ENCODE measurements at places on chromosomes 1 and 21. TPM values are rescaled to one million over a fixed set of nuclear protein-coding genes. Genes with fewer than 3 reads are reported as not detected.
A peak's percentile ranks its signal among the peaks of the same experiment; 100 is the strongest.

- peak; percentile 15 for DNase-seq
- H3K36me3 ChIP-seq = no peaks in the 10 kb centered on the region
Observed at GRCh38 chr21:44267655-44268142, 6.0 kb upstream of the DNMT3L start.

GRCh38 chr1:1761504-1762376 is 16.5 kb downstream of the NADK start:
- no peak overlapping the region for H3K27ac ChIP-seq
- no peak overlapping the region for H3K4me3 ChIP-seq
- H3K27me3 ChIP-seq = no peaks in the 10 kb centered on the region
- H3K36me3 ChIP-seq = no peaks in the 10 kb centered on the region
- peaks cover 33% of the 10 kb centered on the region for H3K4me1 ChIP-seq
- DNase-seq = no peak

DNA sequence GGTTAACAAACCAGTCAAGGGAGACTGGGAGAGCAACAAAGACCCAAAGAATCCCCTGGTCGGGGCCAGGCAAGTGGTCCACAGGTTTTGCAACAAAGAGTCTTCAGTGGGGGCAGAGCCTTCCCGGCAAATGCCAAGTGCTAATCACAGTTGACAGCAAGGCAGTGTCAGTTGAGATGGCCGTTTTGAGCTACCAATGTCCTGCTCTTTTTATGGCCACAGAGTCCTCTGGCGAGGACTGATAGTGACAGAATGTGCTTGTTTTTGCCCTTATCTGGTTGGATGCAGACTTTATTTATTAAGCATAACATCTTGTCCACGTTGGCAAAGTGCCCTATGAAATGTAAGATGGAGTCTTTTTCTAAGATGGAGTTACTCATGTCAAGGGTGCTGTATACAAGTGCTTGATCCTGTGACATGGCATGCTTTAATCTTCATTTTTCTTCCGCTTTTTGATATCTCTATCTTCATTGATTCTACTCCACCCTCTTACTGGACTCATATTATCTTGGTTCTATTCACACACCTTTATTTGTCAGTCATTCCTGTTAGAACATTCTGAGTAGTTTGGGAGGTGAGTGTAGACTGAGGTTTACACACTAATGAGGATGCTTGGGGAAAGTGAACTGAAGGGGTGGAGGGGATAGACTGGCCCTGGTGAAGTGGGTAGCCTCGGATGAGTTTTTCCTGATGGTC is 51.8 kb downstream of the KCNK1 start:
- no peak overlapping the region for H3K4me3 ChIP-seq
- no peaks in the 10 kb centered on the region for H3K27me3 ChIP-seq
- no peaks in the 10 kb centered on the region for H3K36me3 ChIP-seq

GRCh38 chr1:220336391-220337031 is 64.3 kb upstream of the RAB3GAP2 start:
- DNase-seq = no peak
- H3K36me3 ChIP-seq = no peaks in the 10 kb centered on the region
- H3K27me3 ChIP-seq = no peaks in the 10 kb centered on the region
- H3K27ac ChIP-seq = no peak overlapping the region

- no peak overlapping the region for H3K27ac ChIP-seq
- no peaks in the 10 kb centered on the region for H3K4me1 ChIP-seq
- no peaks in the 10 kb centered on the region for H3K27me3 ChIP-seq
Observed at GRCh38 chr1:208141610-208142192, 102.5 kb downstream of the PLXNA2 start.

GRCh38 chr1:3534803-3535637 is 76.3 kb downstream of the MEGF6 start:
- H3K27ac ChIP-seq = no peak overlapping the region
- H3K27me3 ChIP-seq = peaks cover 10% of the 10 kb centered on the region
- DNase-seq = no peak
- H3K4me1 ChIP-seq = peaks cover 6% of the 10 kb centered on the region
- H3K4me3 ChIP-seq = no peak overlapping the region

GRCh38 chr1:221759436-221759835 is 17.5 kb upstream of the DUSP10 start:
- peaks cover 4% of the 10 kb centered on the region for H3K4me1 ChIP-seq
- no peak overlapping the region for H3K27ac ChIP-seq
- H3K27me3 ChIP-seq = no peaks in the 10 kb centered on the region
- H3K36me3 ChIP-seq = no peaks in the 10 kb centered on the region
- H3K4me3 ChIP-seq = no peak overlapping the region

DNA sequence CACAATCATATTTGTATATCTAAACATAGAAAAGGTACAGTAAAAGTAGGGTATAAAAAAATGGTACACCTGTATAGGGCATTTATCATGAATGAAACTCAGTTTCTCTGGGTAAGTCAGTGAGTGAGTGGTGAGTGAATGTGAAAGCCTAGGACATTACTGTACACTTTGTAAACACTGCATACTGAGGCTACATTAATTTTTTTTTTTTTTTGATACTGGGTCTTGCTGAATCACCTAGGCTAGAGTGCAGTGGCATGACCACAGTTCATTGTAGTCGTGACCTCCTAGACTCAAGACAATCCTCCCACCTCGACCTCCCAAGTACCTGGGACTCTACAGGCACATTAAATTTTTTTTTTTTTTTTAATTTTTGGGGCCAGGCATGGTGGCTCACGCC is 27.8 kb downstream of the FBXO28 start:
- H3K4me3 ChIP-seq = no peak overlapping the region
- DNase-seq = no peak
- no peak overlapping the region for H3K27ac ChIP-seq

DNA sequence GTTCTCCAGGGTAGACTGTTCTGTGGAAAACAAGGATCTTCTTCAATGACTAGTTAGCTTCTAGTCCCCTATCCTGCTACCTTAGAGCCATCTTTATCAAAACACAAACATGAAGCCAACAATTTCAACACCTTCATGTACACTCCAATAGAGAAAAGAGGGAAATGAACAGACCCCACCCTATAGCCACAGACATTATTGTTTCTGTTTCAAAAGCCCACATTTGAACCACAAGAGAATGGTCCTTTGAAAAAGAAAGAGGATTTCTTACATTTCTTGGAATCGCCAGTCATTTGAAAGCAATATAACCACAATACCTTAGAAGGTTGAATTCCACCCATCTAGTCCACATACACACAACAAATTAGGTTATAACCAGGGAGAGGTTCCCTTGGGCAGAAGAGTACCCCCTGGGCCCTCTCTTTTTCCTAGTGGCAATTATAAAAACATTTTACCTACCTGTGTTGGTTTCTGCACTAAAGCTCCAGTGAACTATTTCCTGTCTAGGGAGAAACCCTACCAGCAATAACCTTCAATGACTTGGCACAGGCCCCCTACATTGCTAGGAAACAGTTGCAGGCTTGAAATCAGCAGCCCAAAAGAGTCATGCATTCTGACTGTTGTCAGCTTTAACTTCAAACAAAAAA is 2.7 kb upstream of the LPGAT1 start:
- no peak for DNase-seq
- H3K36me3 ChIP-seq = no peaks in the 10 kb centered on the region
- H3K27me3 ChIP-seq = no peaks in the 10 kb centered on the region
- H3K4me1 ChIP-seq = peaks cover 12% of the 10 kb centered on the region
- no peak overlapping the region for H3K27ac ChIP-seq

KRTAP11-1 gene
- total RNA-seq = not detected

SHISA4 gene
- total RNA-seq = 32.9 TPM

HSPA6 gene
- total RNA-seq = 2.6 TPM

TATDN3 gene
- 20.8 TPM for total RNA-seq

SRP9 gene
- total RNA-seq = 293 TPM

Data from adrenal gland (tissue), 19 donors.